Activated T-cell treated with anti-CD3 and anti-CD28 coated beads for 4 hours (primary cell): ENCODE measurements at places on chromosomes 2 and 18.

DNA sequence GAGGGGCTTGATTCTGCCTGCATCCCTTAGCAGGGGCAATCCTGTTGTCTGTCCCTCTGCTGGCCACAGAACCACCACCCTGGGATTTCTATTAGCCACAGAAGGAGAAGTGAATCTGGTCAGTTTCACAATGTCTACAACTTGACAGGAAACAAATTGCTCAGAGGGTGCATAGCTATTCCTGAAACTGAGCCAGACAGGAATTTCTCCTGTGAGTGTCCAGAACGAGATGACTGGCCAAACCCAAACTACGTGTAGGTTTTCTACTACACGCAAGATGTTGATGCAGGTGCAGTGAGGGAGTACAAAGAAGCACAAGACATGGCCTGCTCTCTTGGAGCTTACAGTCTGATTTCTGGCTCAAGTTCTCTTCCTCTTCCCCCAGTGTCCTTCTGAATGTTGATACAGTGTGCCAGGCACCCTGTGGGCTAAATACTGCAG, 201.9 kb downstream of the CLIP4 start:
- no peak for DNase-seq

- DNase-seq = no peak
Measured at GRCh38 chr18:50509012-50509411, 50.9 kb upstream of the MAPK4 start.

- DNase-seq = no peak
Measured at GRCh38 chr18:50045126-50045525, 149.8 kb downstream of the MYO5B start.

DNA sequence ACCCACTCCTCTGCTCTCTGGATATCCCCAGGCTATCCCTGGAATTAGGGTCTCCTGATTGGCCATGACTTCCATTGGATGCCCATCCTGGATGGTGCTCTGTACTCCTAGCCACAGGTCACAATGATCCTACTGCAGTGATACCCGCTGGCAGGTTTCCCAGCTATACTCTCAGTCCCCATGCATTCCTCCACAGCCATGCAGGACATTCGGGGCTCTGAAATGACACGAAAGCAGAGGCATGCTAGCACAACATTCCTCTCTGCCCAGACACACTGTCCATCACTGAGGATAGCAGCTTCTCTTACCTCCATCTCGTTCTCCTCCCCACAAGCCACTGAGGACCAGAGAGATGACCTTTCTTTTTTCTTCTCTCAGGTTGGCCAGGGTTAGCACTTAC, 51.7 kb upstream of the SPATS2L start:
- no peak for DNase-seq

- DNase-seq = no peak
Measured at GRCh38 chr18:4405965-4406364, 49.1 kb downstream of the DLGAP1 start.

DNA sequence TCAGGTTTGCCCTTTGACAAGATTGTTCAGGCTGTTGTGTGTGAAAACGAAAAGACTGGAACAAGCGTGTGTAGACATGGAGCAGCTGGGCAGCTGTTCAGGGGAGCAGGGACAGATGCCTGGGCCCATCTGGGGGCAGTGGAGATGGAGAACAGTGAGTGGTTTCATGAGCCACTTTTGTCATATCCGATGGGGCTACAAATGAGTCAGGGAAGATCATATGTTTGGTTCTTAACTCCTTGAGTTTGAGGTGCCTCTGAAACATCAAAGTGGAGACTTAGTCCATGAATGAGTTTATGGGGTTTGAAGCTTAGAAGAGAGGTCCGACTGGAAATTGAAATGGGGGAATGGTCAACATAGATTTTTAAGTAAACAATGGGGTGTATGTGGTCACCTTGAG, 9.3 kb upstream of the PLB1 start:
- no peak for DNase-seq

GRCh38 chr2:174750923-174751441, 13.3 kb downstream of the CHRNA1 start:
- no peak for DNase-seq

DNA sequence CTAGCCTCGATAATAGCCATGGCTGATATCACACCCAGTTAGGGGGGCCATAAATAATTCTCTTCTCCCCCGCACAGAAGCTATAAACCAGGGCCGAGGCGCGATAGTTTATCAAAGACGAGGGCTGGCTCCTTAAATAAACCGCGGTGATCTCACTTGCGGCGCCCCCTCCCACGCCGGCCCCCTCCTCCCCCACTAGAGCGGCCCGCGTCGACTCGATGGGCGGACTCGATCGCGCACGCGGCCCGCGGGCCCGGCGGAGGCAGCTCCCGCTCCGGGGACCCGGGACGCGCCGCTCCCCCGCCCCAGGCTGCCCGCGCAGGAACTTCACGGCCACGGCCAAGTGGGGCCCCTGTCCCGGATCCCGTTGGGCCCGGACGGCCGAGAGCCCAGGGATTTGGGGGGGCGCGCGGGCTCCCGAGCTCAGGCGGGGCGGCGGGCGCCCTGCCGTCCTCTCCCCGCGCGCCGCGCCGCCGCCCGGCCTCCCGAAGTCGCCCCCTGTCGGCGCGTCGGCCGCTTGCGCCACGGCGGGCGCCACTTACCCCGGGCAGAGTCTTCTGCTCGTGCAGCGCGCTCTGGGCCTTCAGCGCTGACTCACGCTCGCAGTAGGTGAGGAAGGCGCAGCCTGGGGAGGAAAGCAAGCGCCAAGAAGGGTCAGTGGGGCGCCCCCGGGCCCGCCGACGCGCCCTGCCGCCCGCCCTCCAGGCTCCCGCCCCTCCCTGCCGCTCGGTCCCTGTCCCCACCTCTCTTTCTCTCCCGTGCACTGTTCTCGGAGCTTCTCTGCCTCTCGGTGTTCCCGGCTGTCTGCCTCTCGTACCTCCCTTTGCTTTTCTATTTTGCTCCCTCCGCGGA, 80.4 kb downstream of the CELF4 start:
- DNase-seq = no peak

- DNase-seq = no peak
Measured at GRCh38 chr2:61180686-61181085, 18.7 kb downstream of the C2orf74 start.

GRCh38 chr2:191611614-191612013, 66.3 kb upstream of the NABP1 start:
- no peak for DNase-seq

GRCh38 chr18:75068682-75069435, 140.1 kb downstream of the PTGR3 start:
- DNase-seq = no peak

DNA sequence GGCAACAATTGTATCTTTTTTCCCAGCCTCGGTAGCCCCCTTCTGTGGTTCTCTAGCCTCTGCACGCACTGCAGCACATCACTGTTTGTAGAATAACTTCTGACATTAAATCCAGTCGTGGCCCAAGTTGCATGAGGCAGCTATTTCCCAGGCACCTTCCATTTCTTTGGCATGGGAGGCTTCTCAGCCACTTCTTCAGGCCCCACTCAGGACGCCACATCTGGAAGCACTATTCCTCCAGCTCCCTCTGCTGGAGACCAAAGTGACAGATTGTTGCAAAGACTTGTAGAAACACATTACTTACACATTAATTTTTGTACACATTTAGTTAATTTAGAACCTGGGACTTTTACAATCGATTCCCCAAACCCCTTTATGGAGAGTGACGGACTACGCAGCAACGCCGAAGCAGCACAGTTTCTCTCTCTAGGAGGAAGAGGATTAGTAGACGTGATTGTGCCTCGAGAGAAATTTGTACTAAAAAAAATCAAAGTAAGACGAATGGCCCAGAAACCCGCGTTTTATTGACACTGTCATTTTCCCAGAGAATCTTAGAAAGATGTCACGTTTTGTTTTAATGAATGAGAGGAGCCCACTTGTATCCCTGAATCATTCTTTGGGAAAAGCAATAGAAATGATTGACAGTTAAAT, 57.8 kb upstream of the RGPD5 start:
- no peak for DNase-seq

DNA sequence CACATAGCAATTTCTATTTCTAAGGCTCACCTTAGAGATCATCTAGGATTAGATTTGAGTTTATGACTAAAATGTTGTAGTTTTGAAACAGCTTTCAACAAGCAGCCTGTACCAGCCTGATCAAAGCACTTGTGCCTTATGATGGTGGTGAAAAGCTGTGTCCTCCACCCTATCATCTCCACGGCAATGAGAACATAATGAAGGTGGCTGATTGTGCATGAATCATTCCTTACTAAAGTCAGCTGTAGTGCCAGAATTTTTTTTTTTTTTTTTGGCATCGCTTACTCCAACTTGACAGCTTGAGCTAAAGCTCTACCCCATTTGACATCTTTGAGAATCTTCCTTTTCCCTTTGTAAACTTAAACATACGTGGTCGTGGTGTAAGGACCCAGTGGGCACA, 86.0 kb downstream of the DCC start:
- DNase-seq = no peak
